Left hindlimb (tissue), 1 donor: ENCODE measurements at places on chromosomes 3 and 15.

GRCh38 chr15:33746203-33746602, 222.1 kb upstream of the CHRM5 start:
- no peak for DNase-seq

DNA sequence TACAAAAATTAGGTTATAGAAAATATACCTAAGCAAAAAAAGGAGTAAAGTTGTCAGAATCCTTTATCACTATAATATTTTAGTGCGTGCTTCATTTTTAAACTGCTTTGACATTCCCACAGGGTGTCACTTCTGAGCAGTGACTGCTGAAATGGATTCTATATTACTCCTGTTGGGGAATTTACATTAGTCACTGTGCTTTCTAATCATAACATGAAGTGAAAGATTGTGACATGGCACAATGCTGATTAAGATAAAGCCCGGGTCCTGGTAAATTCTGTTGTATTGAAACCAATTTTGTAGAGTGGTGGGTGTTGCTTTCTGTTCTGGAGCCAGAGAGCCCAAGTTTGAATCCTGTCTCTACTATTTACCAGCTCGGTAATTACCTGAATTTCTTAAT, 36.4 kb upstream of the EHHADH start:
- DNase-seq: no peak

- peak; percentile 59 for DNase-seq
Observed at GRCh38 chr3:50364573-50365079, 5.3 kb upstream of the TMEM115 start.

DNA sequence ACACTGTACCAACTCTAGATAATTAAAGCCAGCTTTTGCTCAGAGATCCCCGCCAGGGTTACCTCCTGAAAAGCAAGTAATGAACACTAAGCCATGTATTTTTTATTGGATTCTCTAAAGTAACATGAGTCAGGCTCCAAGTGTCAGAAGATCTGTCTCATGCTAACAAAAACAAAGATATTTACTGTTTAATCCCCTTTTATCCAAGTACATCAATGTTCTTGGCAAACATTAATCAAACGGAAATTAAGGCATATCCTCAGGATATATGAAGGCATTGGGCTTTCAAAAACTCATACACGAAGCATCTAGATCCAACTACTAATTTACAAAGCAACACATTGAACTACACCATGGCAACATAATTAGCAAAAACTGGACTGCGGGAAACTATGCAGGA, 37.2 kb downstream of the MYO5A start:
- no peak for DNase-seq
